ENCODE measurements at places on chromosomes 7 and 10. TPM values are rescaled to one million over a fixed set of nuclear protein-coding genes. Genes with fewer than 3 reads are reported as not detected.

The GPR15LG gene
- not detected for total RNA-seq

GRCh38 chr7:90816511-90817142 lies 220.5 kb downstream of the CDK14 start:
- DNase-seq = no peak

DNA sequence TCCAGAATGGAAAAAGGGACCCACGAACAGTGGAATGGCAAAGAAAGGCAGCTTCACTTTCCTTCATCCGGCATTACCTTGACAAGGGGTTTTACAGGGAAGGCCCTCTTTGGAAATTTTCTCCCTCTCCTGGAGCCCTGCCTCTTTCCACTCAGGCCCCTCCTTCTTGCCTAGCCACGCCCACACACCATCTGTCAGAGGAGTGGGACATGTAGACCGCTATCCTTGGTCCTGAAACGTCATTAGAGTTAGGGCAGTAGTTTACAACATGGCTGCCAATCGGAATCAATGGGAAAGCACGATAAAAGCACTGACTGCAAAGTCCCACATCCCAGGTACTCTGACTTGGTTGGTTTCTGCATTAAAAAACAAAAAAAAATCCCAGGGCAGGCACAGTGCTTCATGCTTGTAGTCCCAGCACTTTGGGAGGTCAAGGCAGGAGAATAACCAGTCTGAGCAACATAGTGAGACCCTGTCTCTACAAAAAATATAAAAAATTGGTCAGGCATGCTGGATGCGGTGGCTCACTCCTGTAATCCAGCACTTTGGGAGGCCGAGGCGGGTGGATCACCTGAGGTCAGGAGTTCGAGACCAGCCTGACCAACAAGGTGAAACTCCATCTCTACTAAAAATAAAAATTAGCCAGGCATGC lies 96.4 kb downstream of the MARCHF5 start:
- DNase-seq = no peak

- no peak for DNase-seq
Measured at GRCh38 chr10:63264617-63265221, 131.6 kb downstream of the NRBF2 start.

- DNase-seq = no peak
Measured at GRCh38 chr7:31043051-31043471, 9.0 kb upstream of the ADCYAP1R1 start.

- no peak for DNase-seq
Measured at GRCh38 chr10:13550802-13551201, 22.0 kb upstream of the BEND7 start.

GRCh38 chr10:93379731-93380575 lies 102.2 kb downstream of the MYOF start:
- no peak for DNase-seq

DNA sequence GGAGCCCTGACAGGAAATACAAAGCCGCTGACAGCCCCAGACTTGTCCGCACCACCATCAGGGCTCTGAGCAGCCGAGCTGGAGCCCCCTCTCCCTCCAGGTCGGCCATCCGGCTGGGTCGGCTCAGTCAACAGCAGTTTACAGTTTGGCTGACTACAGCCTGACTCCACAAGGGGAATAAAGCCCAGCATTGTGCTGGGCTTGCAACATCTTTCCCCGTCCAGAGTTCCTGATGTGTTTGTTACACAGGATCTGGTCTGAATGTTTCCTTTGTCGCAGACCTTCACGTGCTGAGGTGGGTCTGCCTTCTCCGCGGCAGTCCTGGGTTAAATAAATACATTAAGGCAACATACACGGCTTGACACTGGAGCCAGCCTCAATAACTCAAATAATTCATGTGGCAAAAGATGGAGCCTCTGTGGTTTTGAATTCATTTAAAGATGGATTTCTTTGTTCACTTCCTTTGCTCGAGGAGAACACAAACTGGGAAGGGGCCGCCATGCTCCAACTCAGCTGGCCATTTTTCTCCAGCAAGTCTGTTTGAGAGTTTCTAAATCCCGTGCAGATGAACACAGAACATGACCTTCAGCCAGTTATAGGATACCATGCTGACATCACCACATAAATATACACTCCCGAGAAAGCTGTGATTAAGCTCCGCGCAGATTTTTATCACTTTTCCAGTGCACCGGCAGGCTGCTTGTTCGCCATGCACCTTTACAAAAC lies 192.1 kb downstream of the WDR11 start:
- peak; percentile 52 for DNase-seq

DNA sequence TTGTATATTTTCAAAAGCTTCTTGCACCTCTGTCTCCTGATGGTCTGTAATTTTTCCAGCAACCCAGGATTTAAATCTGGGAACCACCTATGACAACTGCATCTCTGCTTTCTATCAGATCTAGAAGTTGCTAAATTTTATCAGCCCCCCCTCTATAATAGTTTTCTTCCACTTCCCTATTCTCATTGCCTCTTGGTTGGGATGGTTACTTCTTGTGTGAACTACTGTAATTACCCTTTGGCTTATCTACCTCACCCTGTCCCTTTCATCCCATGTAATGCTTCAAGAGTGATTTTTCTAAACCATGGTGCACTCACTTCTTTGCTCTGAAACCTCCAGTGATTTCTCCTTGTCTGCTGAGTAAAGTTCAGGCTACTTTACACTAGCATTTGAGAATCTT lies 92.3 kb downstream of the BMPR1A start:
- no peak for DNase-seq

DNA sequence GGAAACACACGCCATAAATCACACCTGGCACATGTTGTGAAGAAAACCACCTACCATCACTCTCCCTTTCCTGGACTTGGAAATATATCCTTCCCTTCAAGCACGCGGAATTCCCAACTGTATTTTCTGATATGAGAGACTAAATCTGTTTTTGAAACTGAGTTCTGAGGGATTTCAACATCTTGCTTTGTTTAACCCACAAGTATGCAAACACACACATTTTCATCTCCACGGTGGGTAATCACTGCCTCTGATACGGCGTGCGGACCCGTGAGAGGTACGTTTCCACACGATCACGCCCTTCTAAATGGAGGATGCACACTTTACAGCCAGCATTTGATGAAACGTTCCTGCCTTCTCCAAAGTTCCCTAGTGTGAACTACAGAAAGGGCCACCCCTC lies 83.4 kb downstream of the ZRANB1 start:
- no peak for DNase-seq

The RHEB gene
- total RNA-seq = 119 TPM

GRCh38 chr10:131686781-131687420 lies 213.9 kb upstream of the PPP2R2D start:
- DNase-seq = no peak

DNA sequence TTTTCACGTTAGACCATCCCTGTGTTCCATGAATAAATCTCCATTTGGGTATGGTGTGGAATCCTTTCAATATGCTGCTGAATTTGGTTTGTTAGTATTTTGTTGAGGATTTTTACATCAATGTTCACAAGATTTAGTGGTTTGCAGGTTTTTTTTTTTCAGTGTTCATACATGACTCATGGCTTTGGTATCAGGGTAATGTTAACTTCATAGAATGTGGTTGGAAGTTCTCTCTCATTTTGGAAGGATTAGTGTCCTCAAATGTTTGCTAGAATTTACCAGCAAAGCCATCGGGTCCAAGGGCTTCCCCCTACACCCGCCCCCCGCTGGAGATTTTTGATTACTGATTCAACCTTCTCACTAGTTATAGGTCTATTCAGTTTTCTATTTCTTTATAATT lies 398.0 kb downstream of the NXPH1 start:
- no peak for DNase-seq

- DNase-seq = no peak
Measured at GRCh38 chr7:2512179-2512661, 7.4 kb upstream of the LFNG start.

Data from Right ventricle myocardium superior (tissue), 1 donor.